ENCODE measurements at places on chromosomes 4 and X.

DNA sequence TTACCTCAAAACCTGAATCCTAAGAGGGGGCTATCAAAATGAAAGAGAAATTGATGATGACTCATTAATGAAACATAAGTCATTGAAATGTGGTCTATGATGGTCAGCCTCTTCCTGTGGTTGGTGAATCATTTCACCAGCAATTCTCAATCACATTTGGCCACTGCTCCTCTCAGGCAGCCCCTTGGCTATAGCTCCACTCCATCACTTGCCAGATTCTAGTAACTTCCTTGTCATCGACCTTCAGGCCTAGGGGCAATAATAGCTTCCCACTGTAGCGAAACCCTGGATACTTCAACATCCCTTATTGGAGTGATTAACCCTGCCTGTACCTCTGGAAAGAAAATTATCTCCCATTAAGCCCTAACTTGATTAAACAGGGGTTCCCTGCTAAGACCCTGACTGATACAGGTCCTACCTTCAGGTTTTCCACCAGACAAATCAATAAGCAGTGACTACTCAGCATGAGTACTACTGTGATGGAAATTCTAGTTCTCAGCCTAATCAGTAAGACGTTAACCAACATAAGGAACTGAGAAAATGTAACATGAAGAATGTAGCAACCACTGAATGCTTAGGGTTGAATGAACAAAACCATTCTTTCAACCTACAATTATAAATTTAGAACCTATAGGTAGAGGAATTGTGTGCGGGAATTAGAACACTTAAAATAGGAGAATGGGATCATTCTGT is 30.4 kb downstream of the ADH7 start:
- DNase-seq = no peak

DNA sequence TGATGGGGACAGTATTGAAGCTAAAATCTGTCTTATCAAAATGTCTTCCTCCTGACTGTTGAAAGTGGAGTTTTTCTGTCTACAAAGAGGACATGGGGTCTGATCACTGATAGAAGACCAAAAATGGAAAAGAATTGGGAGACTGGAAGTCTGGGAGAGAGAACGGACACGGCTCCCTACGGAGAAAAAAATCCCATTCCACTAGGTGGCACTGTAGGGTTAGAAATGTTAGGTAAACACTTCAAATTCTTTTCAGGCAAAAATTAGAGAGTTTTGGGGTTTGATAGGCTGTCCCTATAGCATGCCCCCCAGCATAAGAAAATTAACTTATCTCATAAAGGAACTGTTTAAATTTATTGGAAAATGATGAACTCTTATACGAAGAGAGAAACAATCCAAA is 200.5 kb downstream of the FAM133A start:
- no peak for DNase-seq

GRCh38 chr4:154625971-154626370 is 13.5 kb upstream of the FGG start:
- no peak for DNase-seq

DNA sequence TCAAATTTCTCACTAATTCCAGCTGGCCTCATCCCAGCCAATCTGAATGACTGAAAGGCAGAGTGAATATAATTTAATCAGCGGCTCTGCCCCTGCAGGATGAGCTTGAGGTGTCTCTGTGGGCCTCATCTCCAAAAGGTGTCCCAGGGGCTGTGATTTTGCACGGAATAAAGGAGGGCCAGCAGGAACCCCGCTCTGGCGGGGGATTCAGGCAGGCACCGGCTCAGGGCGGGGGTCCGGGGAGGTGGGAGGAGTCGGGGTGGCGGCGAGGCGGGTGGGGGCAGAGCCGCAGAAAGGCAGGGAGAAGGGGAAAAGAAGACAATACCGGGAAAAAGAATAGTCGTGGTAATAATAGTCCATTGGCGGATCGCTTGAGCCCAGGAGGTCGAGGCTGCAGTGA is 16.0 kb upstream of the ERCC6L start:
- DNase-seq = no peak

DNA sequence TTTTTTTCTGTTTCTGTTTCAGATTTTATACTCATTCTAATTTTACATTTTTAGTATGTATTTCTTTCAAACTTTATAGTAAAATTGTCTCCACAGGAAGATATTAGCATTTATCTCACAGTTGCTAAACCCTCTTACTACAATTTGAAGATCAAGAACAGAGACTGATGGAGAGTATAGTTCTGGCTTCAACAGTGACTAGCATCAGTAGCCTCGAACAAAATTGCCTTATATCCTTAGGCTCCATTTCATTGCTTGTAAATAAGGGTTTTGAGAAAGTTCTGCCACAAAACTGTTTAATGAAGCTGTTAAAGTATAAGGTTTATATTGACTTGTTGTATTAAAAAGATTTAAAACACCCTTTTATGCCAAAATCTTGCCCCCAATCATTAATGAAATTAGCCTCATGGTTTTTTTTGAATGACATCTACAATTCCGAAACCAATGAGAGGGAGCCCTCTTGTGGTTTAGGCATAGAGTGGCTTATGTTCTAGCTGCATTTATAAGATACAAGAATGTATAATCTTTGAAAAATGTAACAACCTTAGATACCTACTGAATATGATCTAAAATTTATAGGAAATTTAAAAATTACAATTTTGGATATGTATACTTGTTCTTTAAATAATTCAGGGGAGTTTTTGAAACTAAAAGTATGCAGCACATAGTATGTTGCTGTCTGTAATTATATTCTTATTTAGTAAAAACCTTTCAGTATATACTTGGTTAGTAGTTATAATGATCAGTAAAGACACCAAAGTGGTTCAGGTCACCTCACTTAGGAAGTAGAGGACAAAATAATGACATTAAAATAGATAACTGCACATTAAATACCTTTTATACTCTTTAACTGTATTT is 109.8 kb upstream of the HPGD start:
- no peak for DNase-seq

- no peak for DNase-seq
Measured at GRCh38 chrX:3548765-3549391, 164.6 kb downstream of the PRKX start.

GRCh38 chrX:155132110-155132509 is 60.8 kb downstream of the BRCC3 start:
- DNase-seq = no peak

- DNase-seq = no peak
Measured at GRCh38 chr4:122827879-122828601, 1.4 kb downstream of the FGF2 start.

DNA sequence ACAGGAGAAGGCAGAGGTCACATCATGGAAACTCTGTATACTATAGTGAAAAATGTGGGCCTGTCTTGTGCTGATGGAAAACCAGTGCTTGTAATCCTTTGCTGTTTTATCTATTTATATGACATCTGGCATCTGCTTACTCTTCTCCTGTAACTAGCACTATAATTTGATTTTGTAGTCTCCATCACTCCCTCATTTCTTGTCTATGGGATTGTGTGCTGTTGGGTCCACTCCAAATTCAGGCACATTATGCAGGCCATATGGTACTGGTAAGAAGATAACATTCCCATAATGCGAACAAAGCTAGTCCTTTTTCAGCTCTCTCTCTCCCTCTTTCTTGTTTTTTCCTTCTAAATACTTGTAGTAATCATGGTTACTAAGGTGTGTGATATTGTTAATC is 581.2 kb upstream of the IGFBP7 start:
- DNase-seq = no peak

- no peak for DNase-seq
Measured at GRCh38 chr4:67624939-67625338, 66.4 kb downstream of the STAP1 start.

DNA sequence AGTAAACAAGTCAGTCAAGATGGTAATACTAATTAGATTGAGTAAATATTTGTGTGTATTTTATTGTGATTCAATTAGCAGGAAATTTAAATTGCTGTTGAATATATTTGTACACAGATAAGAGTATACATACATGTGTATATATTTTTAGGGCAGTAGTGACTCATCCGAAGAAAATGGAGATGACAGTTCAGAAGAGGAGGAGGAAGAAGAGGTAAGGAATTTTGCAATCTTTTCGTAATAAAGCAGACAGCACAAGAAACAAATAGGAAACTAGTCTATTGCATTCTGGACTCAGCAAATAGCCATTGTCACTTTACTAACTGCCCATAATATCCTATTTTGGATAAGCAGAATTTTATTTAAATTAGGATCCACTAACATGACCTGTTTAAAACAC is 6.6 kb downstream of the IBSP start:
- no peak for DNase-seq

DNA sequence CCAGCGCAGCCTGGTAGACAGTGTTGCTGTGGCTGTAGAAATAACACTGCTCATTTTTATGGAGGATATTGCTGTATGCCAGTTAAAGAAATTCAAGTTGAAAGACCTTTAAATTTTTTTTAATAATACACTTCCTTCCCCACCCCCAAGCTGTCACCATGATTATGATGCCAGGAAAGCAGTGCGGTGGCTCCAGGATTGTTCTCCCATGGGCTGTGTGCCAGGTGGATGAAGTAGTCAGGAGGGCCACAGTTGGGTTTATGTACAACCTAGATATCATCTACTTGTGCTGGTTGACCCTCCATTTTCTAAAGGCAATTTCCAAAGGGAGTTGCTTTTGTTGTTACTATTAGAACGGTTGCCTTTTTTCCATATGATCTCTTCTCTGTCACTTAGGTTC is 136.6 kb downstream of the AFF1 start:
- no peak for DNase-seq

- DNase-seq = no peak
Measured at GRCh38 chr4:144411700-144412099, 234.3 kb upstream of the HHIP start.

DNA sequence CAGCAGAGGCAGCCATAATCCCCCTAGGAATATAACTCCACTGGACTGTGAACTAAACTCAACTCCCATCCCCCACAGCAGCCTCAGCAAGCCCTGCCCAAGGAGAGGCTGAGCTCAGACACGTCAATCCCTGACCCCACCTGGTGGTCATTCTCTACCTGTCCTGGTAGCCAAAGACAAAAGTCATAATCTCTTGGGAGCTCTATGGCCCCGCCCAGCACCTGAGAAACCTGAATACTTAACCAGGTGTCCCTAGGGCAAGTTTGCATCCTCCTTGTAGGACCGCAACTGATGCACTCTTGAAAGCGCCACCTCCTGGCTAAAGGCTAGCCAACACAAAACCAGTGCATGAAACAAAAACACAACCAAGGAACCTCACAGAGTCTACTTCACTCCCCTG is 18.4 kb downstream of the CT47B1 start:
- peak; percentile 61 for DNase-seq

- DNase-seq = no peak
Measured at GRCh38 chr4:140720387-140721304, 35.5 kb downstream of the TBC1D9 start.

GRCh38 chr4:10656420-10656819 is 28.1 kb downstream of the CLNK start:
- DNase-seq = no peak

DNA sequence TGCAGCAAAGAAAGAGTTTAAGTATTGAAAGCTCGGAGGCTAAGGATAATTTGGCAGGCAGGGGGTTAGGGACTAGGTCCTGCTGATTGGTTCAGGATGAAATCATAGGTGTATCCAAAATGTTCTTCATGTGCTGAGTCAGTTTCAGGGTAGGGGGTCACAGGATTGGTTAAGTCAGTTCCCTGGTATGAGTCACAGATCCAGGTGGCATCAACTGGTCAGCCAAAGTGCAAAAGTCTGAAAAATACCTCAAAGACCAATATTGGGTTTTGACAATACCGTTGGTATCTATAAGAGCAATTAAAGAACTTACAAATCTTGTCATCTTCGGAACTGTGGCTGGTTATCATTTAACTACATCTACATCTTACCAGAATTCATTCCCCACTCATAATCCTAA is 25.6 kb upstream of the PRDM8 start:
- DNase-seq = no peak

DNA sequence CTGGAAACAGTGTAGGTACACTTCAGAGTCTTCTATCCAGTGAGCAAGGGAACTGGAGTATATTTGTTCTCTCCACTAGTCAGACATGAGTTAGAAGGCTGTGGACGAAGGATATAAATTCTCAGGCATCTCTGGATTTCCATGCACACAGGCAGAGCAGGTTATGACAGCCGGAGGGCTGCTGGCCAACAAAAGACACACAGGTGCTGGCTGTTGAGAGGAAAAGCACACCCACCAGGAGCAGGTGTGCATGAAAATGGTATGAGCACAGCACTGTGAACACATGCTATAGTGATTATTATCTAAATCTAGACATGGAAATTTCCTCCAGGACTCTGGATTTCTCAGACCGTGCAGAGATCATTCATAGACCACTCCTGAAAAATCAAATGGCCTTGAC is 444.7 kb upstream of the RPS6KA3 start:
- DNase-seq = no peak

DNA sequence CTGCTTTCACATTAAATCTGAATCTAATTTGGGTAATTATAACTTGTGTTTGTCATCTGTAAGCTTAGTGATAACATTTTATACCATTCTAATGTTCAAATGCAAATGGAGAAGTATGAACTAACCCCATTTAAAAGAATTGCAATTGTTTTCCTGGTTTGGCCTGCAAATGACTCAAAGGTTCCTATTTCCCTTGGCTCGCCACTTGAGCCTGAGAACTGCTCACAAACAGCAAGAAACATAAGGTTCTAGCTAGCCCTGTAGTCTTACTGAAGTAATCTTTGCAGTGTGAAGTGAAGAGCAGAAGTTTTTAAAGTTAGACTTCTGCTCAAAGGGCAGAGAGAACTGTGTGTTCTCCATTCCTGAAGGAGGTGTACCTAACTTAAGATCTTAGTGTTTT is 27.2 kb downstream of the UPRT start:
- DNase-seq = no peak

DNA sequence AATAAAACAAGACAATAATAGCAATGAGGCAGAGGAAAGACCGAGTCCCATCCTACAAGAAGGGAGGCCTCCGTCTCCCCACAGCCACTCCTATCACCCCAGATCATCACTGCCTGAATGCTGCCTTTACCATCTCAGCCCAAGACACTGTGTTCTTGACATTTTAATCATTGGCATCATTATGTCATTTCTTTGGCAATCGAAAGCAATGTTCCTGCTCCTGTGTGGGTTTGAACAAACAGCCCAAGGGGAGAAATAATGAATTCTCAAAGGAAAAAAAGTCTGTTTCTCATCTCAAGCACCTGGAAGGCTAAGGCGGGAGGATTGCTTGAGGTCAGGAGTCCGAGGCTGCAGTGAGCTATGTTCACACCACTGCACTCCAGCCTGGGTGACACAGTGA is 73.0 kb upstream of the ACSL1 start:
- DNase-seq = no peak

DNA sequence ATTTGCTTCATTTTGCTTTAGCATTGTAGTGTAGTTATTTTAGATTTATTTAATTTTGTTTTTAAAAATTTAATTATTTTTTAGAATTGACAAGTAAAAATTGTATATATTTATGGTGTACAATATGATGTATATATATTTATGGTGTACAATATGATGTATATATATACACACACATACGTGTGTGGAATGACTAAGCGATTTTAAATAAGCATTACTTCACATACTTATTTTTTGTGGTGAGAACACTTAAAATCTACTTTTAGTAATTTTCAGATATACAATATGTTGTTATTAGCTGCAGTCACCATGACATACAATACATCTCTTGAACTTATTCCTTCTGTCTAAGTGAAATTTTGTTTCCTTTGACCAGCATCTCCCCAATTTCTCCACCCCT is 172.9 kb downstream of the SPRY1 start:
- DNase-seq = no peak

- no peak for DNase-seq
Measured at GRCh38 chr4:8545439-8545765, 34.8 kb upstream of the GPR78 start.

- peak; percentile 93 for DNase-seq
Measured at GRCh38 chr4:120801137-120801758, 121.3 kb downstream of the PRDM5 start.

Data from islet precursor cell (in vitro differentiated cells).